Activated T-helper 17 cell treated with anti-CD3 and anti-CD28 coated beads, Interleukin-2, amount 50 U/mL, for 72 hours (primary cell): ENCODE measurements at places on chromosomes 7 and 10.
A peak's percentile ranks its signal among the peaks of the same experiment; 100 is the strongest.

- ATAC-seq = no peak
Observed at GRCh38 chr10:127827354-127828140, 65.2 kb downstream of the CLRN3 start.

DNA sequence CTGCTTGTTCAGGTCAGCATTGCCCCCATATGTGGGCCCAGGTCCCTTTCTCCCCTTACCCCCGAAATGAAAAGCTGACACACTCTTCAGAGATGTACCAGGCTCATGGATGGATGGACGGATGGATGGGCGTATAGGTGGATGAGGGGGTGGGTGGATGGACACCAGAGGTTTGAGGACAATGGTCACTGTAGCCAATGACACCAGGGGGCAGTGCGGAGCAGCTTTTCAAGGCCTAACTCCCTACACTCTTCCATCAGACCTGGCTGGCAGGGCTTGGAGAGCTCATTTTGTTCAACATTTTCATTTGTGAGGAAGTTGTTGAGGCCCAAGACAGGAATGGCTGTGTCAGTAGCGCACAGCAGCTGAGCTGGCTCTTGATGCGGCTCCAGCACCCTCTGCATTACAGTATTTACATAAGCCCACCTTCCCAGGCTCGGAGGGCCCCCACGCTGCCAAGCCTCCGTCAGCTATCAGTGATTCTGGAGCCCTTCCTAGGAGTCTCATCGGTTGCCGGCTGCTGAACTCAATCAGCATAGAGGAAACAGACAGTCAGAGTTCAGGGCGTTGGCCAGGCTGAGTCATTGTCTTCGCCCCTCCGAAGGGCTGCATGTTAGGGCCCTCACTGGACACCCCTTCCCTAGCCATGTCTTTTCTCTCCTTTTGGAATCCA, 11.6 kb upstream of the FFAR4 start:
- peak; percentile 64 for ATAC-seq

- no peak for ATAC-seq
Observed at GRCh38 chr7:30789334-30789711, 18.1 kb downstream of the MINDY4 start.

GRCh38 chr7:105673367-105674084, 92.2 kb upstream of the EFCAB10 start:
- ATAC-seq = no peak
